Renal cortical epithelial cell (primary cell): ENCODE measurements at places on chromosomes 6 and 20.

GRCh38 chr6:97805596-97805995 is 522.6 kb upstream of the MMS22L start:
- no peak for DNase-seq

DNA sequence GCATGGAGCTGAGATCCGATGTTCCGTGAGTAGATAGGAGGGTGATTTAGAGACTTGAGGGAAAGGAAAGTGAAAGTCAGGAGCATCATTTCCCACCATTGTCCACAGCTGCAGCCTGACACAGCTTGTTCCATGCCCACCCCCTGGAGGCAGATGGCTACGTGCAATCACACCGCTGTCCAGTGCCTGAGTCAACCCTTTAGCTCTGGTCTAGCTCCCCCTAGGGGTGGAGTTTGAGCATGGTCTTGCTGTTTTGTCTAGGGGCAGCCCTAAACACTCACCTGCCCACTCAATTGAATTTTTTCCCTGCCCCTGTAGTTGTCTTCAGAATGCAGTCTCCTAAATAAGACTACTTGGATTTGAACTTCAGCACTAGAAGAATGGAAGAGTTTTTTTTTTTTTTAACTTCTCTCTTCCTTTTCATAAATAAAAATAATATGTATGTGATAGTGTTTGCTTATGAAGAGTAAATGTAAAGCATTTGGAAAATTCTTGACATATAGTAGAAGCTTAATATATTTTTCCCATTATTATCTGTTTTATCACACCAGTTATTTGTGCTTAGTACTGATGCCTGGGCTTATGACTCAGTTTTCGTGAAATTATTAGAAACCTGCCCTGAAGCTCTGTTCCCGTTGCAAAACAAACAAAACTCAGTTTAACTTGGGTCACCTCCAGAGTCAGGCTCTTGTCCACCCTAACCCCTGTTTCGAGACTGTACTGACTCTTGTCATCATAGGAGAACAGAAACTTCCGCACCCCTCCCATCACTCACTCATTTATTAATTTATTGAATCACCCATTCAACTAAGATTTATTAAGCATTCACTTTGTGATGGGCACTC is 814.8 kb downstream of the MAFB start:
- DNase-seq: peak; percentile 54

GRCh38 chr20:4973330-4974097 is 27.8 kb downstream of the SLC23A2 start:
- peak; percentile 87 for DNase-seq

DNA sequence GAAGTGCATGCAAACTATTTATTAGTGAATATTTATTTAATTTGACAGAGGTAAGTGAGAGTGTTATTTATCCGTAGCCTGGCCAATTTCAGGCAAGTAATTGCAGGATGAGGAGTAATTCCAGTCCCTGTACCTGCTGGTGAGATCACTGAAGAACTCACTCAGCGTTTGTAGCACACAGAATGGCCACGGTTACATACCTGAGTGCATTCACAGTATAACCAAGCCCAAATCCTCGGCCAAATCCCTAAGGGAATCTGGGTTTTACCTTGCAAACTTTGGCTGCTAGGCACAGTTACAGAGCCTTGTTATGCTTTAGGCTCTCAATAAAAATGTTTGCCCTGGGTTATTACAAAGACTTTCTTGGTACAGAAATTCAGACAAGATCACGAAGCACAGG is 93.3 kb downstream of the KCNQ5 start:
- DNase-seq: no peak

GRCh38 chr6:163389354-163389753 is 25.2 kb upstream of the QKI start:
- DNase-seq: no peak

GRCh38 chr6:79117752-79118151 is 39.7 kb upstream of the PHIP start:
- peak; percentile 41 for DNase-seq

DNA sequence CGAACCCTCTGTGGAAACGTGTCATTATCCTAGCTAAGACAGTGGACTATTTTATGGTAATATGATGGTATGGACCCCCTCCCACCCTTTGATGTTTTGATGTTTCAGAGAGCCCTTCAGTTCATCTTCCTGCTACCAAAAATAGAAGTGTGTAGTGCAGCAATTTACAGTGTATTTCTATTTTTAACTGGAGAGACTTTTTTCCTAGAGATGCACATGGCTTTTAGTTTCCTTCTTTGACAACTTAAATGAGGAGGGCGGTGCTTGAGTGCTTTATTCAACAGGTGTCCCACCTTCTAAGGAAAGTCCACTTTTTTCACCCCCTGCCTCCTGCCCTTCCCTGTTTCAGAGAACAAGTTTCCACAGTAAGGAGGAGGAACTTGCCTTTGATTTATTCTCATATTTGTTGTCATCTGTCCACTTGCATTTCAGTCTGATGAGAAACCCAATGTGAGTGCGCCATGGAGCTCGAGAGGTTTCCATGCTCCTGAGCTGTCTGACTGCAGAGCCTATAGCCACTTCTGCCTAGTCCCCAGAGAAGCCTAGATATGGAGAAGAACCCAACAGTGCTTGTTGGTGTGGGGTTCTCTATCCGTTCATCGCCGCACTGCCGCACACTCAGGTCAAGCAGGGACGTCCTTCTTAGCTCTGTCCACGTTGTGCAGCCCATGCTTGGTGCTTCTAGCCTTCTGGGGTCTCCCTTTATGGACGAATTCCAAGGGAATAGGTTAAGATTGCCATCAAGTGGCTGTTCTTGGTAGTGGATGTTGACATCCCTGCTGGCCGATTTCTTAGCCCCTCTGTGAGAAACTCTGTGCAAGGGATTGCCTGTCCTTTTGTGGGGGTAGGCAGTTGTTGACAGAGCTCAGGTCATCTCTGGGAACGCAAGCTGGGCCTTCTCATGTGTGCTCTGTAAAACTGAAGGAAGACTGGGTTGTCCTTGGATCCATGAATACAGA is 144.2 kb downstream of the JARID2 start:
- DNase-seq: no peak

DNA sequence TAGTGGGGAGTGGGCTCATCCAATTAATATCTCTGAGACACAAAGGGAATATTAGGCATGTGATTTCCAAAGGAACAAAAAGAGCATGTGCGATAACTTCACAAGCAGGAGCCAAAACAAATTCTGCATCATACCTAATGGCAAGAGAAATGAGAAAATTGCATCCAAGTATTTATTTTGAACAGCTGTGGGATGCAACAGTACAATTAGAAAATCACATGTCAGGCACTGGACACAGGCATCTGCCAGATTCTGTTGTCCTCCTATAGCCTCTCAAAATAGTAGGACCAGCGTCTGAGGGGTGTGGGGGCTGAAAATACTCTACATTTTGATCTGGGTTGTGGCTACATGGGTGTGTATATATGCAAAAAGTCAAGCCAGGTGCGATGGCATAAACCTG is 66.3 kb downstream of the EDN1 start:
- no peak for DNase-seq

- no peak for DNase-seq
Measured at GRCh38 chr20:57711311-57711712, 1.5 kb upstream of the PMEPA1 start.

- no peak for DNase-seq
Measured at GRCh38 chr20:63553933-63554290, at the start of gene FNDC11. TSS of gene FNDC11 (plus strand) at chr20:63554159. CDS start at chr20:63555664, 1,505 bp downstream.

DNA sequence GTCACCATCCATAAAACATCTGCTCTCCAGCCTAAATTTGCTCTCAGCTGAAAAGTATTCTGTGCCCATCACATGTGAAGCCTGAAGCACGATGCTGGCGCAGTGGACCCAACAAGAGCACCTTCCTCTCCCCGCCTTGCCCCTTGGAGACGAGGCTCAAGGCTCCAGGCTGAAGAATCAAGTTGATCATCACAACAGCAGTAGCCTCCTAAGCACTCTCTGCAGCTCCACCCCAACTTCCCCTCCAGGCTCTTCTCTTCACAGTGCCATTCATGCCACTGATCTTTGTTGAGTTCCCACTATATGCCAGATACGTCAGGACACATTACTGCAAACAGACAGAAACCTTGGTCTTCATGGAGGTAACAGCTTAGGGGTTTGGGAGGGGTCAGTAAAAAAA is 41.6 kb upstream of the ZNF217 start:
- no peak for DNase-seq

DNA sequence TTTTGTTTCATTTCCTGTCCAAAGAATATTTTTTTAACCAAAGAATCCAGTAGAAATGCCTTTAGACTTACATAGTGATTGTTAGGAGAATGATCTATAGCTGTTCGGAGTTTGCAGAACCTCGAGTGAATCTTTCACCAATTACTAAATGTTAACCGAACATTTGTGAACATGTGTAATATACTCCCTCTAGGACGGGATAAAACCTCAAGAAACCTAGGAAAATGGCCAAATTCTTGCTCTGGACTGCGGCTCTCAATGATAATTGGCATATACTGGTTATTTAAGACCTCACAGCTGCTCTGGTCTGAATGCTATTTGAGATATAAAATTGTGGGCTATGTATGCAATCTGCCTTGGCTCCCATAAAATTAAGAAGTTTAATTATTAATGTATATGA is 137.1 kb downstream of the PACRG start:
- no peak for DNase-seq

- DNase-seq: peak; percentile 68
Measured at GRCh38 chr6:35725721-35726438, 11.0 kb upstream of the ARMC12 start.
